Camera-type eye (tissue), 1 donor: ENCODE measurements at places on chromosomes 13 and 19. TPM values are rescaled to one million over a fixed set of nuclear protein-coding genes. Genes with fewer than 3 reads are reported as not detected.

The ZSWIM9 gene
- total RNA-seq = 6.2 TPM

The CEACAM19 gene
- 3.4 TPM for total RNA-seq

The CCNA1 gene
- 3.7 TPM for total RNA-seq

The SOX1 gene
- total RNA-seq = 1.4 TPM

The TINCR gene
- 4.8 TPM for total RNA-seq

The SPINT2 gene
- 64.4 TPM for total RNA-seq
